ENCODE measurements at places on chromosomes 4 and X.

DNA sequence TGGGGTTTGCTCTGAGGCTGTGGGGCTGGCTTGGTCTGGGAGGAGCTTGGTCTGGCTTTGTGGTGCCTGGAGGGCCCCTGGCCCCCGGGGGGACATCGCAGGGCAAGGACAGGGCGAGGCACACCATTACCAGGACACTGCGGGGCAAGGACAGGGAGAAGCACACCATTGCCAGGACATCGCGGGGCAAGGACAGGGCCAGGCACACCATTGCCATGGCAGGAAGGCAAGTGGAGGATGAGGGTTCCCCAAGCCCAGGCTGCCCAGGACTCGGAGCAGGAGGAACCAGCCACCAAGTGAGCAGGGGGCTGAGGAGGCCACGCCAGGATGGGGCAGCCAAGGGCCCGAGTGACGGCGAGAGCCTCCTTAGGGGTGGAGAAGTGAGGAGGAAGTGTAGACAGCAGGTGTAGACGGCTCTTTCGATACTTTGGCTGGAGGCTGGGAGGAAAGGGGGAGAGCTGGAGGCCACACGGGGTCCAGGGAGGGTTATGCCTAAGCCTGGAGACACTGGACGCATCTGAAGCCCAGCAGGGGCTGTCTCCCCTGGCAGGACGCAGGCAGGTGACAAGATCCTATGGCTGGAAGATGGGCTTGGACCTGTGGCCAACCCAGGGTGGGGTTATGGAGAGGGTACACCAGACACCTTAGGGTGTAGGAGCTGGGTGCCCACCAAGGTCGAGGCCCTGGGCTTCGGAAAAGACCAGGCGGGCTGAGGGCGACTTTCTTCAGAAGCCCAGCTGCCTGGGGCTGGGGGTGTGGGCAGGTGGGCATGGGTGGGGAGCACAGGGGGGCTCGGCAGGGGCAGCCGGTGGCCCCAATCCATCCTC, 7.3 kb downstream of the NKX1-1 start:
- DNase-seq = no peak

- DNase-seq = no peak
These were observed 49.5 kb downstream of the JADE3 start for GRCh38 chrX:46961574-46962283.

DNA sequence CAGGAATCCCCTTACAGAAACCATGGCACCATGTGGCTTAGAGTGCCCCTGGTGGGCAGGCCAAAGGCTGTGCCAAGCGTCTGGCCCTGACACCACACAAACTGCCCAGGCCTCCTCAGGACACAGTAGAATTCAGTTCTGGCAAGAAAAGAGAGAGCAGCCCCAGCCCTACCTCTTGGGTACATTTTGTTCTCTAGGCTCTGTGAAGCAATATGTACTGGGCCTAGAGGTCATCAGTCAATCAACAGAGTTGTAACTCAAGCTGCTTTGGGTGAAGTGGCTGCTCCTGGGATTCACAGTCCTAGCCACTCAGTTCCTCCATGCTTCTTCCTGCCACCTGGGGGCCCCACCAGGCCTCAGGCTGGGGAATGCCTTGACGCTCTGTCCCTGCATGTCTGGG, 158.1 kb upstream of the MAMLD1 start:
- DNase-seq = no peak

DNA sequence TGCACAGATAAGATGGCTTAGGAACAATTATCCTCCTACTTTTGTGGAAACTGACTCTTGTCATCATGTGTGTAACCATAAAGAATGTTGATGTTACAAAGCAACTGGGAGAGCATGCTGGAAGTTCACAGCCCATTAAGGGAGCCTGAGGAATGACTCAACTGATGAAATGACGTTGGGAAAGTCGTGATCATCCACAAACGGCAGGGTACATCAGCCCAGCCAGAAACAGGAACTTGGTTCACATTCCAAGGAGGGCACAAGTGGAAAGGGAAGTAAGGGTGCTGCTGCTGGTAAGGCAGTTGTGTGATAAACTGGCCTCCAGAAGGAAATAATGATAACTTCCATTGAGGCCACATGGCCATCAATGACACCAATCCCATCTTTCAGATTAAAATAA, 6.7 kb downstream of the TEC start:
- no peak for DNase-seq

DNA sequence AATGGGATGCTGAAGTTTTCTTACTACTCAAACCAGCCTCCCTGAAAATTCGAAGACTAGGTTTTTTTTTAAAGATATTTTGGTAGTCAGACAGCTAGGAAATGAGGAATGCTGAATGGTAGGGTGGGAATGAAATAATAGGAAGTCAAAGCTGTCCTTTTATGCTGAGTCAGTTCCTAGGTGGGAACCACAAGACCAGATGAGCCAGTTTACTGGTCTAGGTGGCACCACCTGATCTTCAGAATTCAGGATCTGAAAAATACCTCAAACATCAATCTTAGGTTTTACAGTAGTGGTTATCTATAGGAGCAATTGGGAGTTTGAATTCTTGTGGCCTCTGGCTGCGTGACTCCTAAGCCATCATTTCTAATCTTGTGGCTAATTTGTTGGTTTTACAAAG, 183.1 kb upstream of the GALNT7 start:
- no peak for DNase-seq

GRCh38 chrX:119475389-119476101, 7.3 kb downstream of the SLC25A5 start:
- DNase-seq = no peak

DNA sequence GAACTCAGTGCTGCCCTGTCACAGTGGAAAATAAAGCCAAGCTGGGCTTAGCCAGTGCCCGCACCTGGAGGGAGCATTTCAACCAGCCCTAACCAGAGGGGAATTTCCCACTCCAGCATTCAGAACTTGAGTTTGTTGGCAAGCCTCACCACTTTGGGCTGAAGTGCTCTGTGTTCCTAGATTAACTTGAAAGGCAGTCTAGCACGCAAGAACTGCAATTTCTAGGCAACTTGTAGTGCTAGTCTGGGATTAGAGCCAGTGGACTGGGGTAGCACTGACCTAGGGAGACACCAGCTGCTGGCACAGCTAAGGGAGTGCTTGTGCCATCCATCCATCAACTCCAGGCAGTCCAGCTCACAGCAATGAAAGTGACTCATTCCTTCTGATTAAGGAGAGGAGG, 1060.6 kb upstream of the GRID2 start:
- DNase-seq = no peak

DNA sequence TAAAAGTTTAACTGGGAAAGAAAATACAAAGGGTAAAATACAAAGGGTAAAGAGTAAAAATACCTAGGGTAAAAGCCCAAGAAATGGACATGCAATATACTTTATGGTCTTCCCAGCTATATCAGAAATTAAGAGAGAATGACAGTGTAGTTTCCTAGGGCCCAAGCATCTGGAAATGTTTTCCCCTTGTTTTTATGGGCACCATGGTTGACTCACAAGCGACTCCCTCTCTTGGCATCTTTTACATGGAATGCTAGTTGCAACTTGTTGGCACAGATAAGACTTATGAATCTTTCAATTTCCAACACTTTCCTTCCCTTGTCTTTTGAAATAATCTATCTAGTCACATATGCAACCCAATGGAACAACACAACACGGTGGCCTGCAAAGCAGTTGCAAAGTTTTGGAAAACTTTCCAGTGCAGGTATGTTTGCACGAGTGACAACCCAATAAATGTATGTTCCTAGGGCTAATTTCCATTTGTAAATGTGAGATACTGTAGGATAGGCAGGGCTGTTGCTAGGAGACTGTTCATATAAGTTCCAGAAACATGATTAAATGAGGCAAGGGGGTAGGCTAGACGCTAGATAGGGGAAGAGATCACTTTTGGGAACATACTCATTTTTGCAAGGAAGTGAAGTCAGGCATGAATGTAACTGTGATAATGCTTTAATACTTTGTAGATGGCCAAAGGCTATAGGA, 36.4 kb upstream of the CWH43 start:
- no peak for DNase-seq

GRCh38 chr4:145988628-145989027, 50.0 kb upstream of the ZNF827 start:
- no peak for DNase-seq

DNA sequence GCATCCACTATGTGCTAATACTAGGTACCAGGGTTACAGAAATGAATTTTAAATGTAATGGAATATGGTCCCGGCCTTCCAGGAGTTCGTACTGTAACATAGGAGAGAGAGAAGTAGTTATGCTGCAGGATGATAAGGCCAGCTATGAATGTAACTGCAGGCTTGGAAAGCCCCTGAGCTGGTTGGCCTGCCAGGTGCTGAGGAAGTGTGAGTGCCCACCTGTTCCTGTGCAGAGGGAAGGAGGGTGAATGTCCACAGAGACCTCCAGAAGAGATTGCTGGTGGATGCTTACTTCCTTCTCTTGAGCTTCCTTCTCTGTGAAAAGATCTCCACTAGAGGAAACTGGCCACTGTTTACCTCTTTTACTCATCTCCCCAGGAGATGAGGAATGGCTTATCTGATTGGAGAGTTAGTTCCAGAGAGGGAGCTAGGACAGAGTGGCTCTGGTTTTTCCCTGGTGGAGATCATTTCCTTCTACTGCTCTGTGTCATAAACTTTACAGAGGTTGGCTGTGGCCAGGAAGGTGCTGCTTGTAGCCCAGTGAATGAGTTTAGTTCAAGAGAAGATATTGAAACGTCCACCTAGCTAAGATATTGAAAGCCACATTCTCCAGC, 114.0 kb upstream of the LNX1 start:
- DNase-seq = no peak

GRCh38 chrX:48509619-48510018, 827 bp downstream of the PORCN start:
- no peak for DNase-seq

- DNase-seq = no peak
These were observed 31.3 kb upstream of the ANXA5 start for GRCh38 chr4:121728066-121728465.
